ENCODE measurements at places on chromosomes 3 and 15.

DNA sequence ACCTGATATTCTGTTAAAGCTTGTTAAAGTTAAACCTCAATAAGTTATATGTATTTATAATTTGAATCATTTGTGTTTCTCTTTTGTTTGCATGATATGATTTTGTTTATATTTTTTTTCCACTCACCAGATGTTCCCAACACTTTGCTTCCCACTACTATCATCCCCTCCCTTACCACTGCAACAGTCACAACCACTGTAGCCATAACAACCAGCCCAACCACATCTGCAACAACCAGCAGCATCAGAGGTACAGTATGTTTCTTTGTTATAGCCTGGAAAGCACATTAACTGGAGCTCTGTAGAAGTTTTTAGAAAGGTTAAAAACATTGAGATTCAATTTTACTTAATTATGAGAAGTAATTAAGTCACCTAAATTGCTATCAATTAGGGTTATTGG, 1011.9 kb downstream of the VGLL3 start:
- no peak for DNase-seq

DNA sequence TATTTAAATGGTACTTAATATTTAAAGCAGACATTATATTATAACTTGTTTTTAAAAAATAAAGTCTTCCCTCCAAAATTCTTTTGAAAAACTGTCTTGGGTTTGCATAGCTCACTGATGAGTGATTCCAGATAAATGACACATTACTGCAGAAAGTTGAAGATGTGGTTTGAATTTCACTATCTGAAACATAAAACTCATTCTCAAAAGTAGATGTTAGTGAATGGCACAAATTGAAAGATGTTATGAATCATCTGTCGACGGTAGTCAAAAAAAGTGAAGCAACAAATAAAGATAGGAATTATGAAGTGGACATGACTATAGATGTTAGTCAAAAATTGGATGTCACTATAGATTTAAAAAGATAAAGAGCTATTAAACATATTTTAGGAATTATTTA, 280.5 kb downstream of the GAP43 start:
- DNase-seq = no peak

- no peak for DNase-seq
Measured at GRCh38 chr3:183212565-183212964, 40.5 kb upstream of the B3GNT5 start.

- DNase-seq = no peak
Measured at GRCh38 chr15:38733331-38733730, 168.7 kb upstream of the RASGRP1 start.

- no peak for DNase-seq
Measured at GRCh38 chr15:76349301-76350070, 12.9 kb downstream of the ISL2 start.

- no peak for DNase-seq
Measured at GRCh38 chr15:72735111-72735510, 48.4 kb downstream of the ADPGK start.

- no peak for DNase-seq
Measured at GRCh38 chr15:30816430-30816829, 87.3 kb upstream of the FAN1 start.

DNA sequence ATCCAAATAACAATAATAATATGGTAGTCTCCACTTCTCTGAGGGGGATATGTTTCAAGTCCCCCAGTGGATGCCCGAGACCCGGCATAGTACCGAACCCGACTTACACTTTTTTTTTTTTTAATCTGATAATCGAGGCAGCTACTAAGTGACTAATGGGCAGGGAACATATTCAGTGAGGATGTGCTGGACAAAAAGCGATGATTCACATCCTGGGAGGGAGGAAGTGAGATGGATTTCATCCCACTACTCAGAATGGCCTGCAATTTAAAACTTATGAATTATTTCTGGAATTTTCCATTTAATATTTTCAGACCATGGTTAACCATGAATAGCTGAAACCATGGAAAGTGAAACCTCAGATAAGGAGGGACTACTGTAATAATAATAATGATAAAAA, 49.5 kb upstream of the SELENOK start:
- no peak for DNase-seq

DNA sequence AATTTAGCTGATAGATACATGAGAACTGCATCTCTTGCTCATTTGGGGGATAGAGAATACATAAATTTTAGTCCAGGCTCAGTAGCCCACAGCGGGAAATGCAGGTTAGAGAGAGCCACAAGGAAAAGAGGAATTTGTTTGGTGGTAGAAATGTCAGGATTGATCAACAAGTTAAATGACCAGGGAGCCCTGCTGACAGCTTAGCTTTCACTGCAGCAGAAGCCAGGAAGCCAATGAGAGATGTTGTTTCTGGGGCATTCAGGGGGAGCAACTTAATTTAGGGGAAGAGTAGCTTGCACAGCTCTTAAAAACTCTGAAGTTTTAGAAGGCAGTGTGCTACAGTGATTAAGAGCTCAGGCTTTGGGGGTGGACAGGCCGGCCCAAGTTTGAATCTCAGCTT, 22.7 kb downstream of the ARHGEF26 start:
- DNase-seq = no peak

DNA sequence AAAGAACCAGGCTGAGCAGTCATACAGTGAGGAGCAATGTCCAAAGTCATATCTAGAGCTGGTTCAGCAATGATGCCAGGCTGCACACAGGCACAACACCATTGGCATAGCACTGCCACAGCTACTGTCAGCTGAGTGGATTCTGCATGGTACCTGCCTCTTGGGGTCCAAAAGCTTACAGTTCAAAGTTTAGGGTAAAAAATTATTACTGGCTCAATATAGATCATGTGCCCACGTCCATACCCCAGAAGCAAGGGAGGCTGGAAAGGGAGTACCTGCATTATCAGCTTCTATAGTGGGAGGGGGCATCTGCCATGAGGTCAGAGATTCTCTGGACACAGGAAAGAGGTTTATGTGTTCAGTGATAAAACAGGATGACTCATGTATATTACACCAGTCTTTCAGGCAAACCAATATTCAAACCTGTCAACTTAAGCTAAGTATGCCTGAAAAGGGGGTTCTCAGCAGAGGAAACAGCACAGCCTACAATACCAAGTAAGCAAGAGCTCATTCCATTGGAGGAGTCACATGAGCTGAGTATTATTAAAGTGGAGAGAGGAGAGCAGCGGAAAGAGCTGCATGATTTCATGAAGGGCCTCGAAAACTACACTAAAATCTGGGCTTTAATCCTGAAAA, 99.0 kb downstream of the ANO10 start:
- DNase-seq = no peak

DNA sequence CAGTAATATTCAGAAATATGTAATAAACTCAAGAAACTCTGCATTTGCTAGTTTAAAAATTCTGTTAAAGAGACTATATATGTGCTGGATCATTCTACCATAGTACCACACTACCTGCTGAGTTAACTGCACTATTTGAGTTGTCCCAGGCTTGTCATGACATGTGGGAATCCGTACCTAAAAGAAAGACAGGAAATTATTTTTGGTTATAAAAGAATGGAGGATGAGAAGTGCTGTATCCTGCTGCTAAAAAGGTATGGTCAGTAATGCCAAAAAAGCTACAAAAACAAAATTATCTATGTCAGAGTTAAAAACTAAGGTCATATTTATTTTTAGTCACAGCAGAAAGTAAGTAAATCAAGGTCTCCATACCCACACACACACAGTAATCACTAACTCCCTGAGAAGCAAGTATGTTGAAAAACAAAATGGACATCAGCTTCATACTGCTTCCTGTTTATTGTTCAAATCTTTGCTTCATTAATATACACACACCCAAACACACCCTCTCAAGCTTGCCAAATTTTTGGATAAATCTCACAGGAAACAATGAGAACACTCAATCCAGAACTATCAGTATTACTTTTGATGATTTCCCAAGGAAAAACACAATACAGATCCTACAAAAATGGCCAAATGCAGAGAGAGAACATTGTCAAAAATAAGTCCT, 33.7 kb downstream of the DENND6A start:
- no peak for DNase-seq

DNA sequence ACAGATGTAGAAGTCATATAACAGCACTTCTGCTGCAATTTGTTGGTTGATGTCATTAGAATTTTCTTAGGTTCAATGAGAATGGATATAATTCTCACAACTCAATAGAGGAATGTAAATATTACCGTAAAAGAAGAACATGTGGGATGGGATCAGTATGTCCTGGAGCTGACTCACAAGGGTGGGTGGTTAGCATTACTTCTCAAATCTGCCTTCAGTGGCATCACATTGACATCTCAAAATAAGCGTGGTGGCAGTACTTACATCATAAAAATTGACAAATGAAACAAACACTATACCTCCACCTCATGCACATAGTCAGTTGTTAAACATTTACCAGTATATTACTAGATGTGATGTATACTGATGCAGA, 1068.0 kb upstream of the CADM2 start:
- DNase-seq = no peak

DNA sequence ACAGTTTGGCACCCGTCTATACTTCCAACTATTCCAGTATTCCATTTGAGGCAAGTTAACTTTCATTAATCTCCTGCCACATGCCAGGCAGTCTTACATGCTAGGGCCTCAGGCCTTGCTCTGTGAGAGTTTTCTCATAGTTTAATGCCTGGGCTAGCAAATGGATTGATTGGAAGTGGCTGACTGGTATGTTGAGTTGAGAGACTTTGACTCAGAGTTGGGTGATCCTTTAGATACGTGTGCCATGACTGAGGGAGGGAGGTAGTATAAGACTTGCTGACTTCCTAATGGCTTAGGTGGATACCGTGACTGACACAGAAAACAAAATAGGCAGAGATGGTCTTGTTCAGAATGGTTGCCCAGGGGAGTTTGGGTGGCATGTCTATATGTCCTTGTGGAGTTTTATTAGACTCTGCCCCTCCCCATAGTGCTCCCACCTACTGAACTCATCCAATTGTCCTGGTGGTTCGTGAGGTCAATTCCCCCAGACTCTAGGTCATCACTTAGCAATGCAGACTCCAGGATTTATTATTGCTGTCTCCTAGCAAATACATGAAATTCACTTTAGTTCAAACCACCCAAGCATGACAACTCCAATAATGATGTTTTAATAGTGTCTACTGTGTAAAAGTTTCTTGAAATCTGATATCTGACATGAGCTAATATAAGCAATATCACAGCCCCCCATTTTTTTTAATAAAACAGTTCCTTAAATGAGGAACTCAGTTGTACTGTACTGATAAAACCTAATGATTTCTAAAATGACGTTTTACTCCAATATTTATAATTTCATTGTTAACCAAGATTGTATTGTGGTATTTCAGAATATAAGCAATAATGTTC, 413.9 kb upstream of the MDFIC2 start:
- no peak for DNase-seq

GRCh38 chr3:101256511-101256910, 63.9 kb downstream of the IMPG2 start:
- DNase-seq = no peak

GRCh38 chr15:80003171-80003570, 32.2 kb upstream of the BCL2A1 start:
- DNase-seq = no peak
